Activated T-helper 17 cell treated with anti-CD3 and anti-CD28 coated beads, Interleukin-2, amount 50 U/mL, for 72 hours (primary cell): ENCODE measurements at places on chromosomes 2 and 18. TPM values are rescaled to one million over a fixed set of nuclear protein-coding genes. Genes with fewer than 3 reads are reported as not detected.

The TMEM37 gene
- not detected for total RNA-seq

The SPC25 gene
- 32.8 TPM for total RNA-seq

The RAPGEF4 gene
- 1.4 TPM for total RNA-seq

The ITGA4 gene
- 196 TPM for total RNA-seq

DNA sequence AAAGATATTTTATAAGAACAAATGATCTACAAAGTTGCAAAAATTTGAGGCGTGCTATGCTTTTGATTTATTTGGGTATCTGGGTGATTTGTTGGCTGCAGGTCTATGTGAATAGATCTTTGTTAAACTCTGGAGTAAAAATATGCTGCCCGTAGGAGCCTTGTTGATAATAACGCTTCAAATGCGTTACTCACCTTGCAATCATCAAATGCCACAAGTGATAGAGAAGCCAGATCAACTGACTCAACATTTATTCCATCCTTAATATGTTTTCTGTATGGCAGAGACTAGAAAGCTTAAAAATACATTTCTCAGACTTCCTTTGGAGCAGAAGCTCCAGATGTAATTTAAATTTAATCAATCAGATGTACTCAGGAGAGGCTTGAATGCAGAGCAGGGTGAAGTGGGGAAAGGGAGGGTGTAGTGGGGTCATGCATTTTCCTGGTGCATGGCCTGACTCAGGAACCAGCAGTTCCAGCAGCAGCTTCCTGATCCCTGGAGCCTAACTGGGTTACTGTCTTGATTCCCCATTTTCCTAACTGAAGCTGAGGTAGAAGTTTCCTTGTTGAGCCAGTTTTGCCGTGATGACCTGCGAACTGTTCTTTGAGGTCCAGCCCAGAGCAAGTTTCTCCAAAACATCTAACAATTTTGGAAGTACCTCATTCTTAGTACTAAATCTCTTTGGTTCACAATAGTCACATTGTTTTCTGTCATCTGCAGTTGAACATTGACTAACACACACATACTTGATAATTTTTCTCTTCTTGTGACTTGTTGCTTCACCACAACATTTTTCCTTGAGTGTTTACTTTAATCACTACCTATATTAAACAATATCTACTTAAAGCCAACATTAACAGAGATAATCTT, 284.7 kb upstream of the CWC22 start:
- no peak for ATAC-seq

DNA sequence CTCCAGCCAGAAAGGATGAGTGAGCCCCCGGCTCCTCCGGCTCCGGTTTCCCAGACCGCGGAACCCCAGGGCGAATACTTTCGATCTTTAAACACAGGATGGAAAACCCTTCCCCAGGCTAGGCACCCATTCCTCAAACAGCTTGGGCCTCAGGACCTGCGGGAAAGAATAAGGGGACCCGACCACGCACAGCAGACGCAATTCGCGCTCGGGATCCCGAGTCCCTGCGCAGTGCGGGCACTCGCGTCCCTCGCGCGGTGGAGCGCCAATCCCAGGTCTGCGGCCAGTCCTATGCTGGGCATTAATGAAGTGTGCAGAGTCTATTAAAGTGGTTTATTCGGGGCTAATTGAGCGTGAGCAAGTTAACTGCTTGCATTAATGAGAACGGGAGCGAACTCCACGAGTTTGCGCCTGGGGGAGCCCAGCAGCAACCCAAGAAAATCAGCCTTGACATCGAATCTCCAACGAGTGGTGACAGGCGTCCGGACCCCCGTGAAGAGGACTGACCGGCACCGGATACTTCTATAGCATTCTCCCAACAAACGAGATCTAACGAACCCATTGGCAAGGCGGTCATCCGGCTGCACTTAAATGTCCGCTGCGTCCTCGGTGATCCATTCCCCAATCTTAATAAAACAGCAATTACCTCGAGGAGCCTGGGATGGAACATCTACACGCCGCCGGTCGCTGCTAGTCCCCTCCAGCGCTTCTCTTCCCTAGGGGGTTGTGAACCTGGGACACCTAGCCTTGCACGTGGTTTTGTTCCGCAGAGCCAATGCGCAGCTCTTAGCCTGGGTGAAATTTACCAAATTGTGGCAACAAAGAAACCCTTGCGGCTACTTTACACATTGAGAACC, 1.6 kb downstream of the OSR1 start:
- ATAC-seq: no peak

DNA sequence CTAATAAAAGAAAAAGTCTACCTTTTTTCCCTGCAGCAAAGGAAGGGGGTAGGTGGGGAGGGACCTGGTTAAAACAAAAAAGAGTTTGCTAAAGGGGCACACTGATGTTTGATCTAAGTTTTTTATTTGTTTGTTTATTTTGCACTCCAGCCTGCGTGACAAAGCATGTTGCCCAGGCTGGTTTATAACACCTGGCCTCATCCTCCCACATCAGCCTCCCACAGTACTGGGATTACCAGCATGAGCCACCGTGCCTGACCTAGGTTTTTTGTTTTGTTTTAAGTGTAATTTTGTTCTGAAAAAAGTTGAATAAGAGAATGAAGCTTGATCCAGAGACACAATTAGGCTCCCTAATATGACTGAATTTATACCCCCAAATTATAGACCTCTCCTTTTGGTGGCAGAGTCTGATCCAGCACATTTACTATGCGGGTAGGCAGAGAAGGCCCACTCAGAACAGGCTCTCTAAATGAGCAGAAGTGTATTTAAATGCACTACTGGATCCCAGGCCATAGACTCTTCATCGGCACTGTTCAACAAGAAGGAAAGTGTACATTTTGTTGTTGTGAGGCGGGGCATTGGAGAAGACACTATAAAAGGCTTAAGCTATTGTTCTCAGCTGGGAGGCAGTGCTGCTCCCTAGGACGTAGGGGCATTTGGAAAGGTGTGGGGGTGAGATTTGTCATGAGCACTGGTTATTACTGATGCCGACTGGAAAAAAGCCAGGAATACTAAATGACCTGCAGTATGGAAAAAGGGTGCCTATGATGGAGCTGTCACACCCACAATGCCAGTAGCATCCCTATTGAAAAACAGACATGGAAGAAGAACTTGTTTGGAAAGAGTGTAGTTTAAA, 32.4 kb downstream of the MRPS9 start:
- ATAC-seq: no peak

DNA sequence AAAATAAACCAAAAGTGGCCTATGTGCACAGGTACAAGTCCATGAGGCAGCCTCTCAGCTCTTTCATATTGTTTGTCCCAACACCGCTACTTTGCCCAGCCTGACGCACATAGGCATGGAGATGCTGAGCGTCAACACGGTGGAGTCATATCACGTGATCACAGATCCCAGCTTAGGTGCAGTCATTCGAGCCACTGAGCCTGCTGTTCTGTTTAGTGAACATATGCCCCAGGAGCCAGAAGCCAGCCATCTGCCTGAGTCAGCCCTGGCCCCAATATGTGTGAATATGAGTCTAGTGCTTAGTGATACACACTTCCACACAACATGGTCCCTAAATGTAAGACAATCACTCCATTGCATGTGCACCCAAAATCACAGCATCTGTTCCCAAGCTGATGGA, 88.2 kb upstream of the LCLAT1 start:
- ATAC-seq: no peak

DNA sequence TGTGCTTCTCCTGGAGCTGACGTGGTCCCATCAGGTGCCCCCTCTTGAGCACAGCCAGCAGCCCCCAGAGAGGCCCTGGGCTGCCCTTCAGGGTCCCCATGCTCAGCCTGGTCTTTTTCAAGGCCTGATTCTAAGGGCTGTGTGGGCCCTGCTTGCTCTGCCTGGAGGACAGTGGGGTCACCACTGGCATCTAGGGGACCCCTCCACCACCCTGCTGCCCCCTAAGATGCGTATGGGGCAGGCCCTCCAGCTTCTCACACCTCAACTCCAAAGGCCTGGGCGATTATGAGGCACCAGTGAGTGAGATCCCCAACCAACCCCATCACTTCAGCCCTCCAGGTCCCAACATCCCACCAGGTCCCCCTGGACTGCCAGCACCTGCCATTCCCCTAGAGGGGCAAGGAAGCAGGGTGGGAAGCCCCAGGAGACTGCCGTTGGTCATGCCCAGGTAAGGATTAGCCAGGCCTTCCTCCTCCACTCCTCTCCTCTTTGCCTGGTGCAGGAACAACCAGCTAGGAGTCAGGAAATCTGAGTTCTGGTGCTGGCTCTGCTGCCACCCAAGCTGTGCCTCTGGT, 114.4 kb downstream of the SMAD7 start:
- ATAC-seq: no peak
